Stimulated activated CD4-positive, alpha-beta T cell treated with anti-CD3 and anti-CD28 coated beads, Interleukin-15, amount 100 ng/mL, for 48 hours (primary cell): ENCODE measurements at places on chromosomes 4 and X.

- DNase-seq = no peak
Measured at GRCh38 chr4:88285235-88285653, 883 bp upstream of the PPM1K start.

DNA sequence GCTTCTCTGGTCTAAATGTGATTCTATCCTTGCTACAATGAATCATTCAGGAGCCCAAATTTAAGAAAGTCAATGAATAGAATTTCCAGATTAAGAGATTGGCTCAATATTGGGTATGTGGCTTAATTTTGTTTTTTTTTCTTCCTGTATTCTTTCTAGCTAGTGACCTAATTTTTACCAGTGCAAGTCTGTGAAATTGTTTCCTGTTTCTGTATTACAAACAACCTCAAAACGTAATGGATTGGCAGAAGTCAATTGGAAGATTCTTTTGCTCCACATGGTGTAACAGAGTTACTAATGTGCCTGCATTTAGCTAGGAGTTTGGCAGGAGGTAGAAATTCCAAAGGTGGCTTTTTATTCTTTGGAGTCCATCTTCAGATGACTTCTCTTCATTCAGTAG is 17.6 kb downstream of the DYNLT3 start:
- DNase-seq = no peak

DNA sequence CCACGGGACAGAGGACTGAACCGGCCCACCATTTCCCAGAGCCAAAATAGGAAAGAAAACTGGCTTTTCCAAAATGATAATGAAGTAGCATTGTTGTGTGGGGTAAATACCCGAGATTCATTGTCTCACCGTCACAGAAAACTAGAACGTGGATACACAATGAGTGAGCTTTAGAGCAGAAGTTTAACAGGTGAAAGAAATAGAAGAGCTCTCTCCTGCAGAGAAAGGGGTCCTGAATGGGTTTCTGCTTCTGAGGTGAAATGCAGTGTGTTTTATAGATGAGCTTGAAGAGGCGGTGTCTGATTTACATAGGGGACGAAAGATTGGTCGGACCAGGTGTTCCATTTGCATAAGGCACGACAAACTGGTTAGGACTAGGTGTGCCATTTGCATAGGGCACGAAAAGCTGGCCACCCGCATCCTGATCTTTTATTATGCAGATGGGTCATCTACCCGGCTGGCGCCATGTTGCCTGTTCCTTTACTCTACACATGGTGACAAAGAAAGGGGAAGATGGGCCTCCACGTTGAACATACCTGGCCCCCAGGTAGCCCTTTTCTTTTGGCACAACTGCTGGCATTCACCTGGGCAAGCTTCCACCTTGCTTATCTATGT is 118.1 kb downstream of the ATXN3L start:
- DNase-seq = no peak

GRCh38 chr4:17769406-17770174 is 11.8 kb downstream of the FAM184B start:
- no peak for DNase-seq

- DNase-seq = no peak
Measured at GRCh38 chr4:151250706-151251105, 26.3 kb upstream of the PRSS48 start.

- no peak for DNase-seq
Measured at GRCh38 chr4:7193030-7193958, 956 bp downstream of the SORCS2 start.

GRCh38 chr4:126182336-126182735 is 867.6 kb downstream of the FAT4 start:
- no peak for DNase-seq

- DNase-seq = no peak
Measured at GRCh38 chr4:139007640-139008039, 7.9 kb upstream of the NOCT start.

- no peak for DNase-seq
Measured at GRCh38 chr4:60042231-60042652, 1157.9 kb upstream of the ADGRL3 start.

GRCh38 chr4:159414305-159414704 is 311.4 kb downstream of the RAPGEF2 start:
- DNase-seq = no peak

DNA sequence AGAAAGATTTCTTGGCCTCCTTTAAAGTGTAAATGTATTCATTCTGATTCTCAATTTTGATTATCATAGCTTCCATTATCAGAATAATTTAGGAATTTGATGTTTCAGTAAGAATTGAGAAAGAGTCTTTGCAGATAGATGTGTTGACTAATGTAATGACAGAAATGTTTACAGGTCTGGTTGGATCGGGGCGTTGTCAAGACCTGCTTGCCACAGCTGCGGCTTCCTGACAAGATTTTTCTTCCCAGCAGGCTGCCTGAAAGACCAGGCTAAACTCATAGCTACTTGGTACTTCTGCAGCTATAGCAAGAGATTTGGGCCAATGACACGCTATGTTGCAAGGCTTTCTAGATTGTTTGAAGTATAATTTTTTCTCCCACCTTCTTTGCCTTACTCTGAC is 91.5 kb upstream of the ANKRD50 start:
- DNase-seq = no peak

GRCh38 chr4:145414226-145414625 is 67.4 kb upstream of the SMAD1 start:
- DNase-seq = no peak

GRCh38 chr4:182680234-182680653 is 236.9 kb downstream of the DCTD start:
- DNase-seq = no peak

GRCh38 chr4:169117591-169118081 is 107.6 kb upstream of the CBR4 start:
- DNase-seq = no peak

- no peak for DNase-seq
Measured at GRCh38 chrX:44580466-44580865, 37.8 kb upstream of the FUNDC1 start.

DNA sequence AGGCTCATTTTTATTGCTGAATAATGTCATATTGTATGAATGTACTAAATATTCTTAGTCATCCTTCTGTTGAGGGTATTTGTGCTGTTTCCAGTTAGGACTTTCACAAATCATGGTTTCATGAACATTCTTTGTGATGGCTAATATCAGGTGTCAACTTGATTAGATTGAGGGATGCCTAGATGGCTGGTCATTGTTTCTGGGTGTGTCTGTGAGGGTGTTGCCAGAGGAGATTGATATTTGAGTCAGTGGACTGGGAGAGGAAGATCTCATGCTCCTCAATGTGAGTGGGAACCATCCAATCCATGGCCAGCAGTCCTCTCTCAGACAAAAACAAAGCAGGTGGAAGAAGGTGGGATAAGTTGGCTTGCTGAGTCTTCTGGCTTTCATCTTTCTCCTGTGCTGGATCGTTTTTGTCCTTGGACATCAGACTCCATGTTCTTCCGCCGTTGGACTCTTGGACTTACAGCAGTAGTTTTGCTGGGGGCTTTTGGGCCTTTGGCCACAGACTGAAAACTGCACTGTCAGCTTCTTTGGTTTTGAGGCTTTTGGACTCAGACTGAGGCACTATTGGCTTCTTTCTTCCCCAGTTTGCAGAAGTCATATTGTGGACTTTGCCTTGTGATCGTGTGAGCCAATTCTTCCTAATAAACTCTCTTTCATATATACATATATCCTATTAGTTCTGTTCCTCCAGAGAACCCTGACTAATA is 11.9 kb upstream of the HS3ST1 start:
- no peak for DNase-seq

GRCh38 chr4:110808351-110808878 is 185.5 kb upstream of the PITX2 start:
- no peak for DNase-seq

DNA sequence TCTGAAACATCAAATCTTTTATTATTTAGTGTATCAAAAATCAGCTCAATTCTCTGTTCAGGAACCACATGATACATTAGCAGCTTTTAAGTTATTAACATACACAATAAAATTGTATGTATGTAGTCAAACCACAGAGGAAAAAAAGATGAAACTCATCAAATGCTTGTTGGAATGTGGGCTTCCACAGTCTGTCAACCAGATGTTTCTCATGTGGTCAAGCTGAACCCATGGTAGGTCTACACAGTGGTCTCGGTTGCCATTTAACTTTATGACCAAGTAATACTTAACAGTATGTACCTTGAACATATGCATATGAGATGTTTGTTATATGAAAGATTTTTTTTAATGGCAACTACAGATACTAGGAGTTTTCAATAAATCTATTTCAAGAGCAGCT is 427.8 kb downstream of the IL15 start:
- no peak for DNase-seq

DNA sequence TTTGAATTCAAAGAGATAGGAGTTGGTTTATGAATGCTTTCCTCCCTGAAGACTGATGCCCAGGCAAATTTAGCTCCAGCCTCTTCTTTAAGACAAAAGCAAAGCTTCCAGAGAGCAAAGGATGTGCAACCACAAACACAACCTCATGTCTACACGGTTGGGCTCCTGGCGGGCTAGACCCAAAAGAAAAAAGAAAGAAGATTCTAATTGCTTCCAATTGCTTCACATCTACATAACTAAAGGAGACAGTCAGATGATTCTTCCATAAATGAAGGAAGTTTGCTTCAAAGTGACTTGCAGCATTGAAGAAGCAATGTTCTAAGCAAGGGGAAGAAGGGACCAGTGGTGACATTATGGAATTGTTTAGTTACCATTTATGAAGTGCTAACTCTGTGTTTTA is 1603.0 kb upstream of the TENM3 start:
- no peak for DNase-seq

- no peak for DNase-seq
Measured at GRCh38 chrX:150902434-150903109, 4.1 kb upstream of the CD99L2 start.

GRCh38 chr4:118237531-118237930 is 115.3 kb downstream of the PRSS12 start:
- no peak for DNase-seq

- no peak for DNase-seq
Measured at GRCh38 chrX:131544218-131544617, 344 bp downstream of the OR13H1 start.

DNA sequence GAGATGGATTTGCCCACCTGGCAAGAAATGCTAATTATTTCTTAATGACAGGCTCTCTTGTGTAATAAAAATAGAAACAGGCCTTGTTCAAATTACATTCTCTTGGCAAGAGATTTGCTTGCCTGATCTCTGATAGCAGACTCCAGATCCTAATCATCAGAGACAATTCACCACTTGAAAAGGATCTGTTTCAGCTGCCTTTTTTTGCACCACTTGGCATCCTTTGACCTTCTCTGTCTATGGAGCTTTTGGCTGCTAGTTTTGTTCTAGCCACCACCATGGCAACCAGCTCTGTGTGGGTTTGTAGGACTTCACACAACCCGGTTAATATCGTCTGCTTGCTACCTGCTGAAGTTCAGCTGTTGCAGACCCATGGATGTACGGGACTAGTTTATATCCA is 241.1 kb upstream of the TLL1 start:
- no peak for DNase-seq

- DNase-seq = no peak
Measured at GRCh38 chr4:6529021-6529420, 46.0 kb upstream of the MAN2B2 start.

- no peak for DNase-seq
Measured at GRCh38 chr4:48271626-48272025, 2.0 kb upstream of the TEC start.

GRCh38 chr4:74456056-74456744 is 11.3 kb downstream of the AREG start:
- no peak for DNase-seq

DNA sequence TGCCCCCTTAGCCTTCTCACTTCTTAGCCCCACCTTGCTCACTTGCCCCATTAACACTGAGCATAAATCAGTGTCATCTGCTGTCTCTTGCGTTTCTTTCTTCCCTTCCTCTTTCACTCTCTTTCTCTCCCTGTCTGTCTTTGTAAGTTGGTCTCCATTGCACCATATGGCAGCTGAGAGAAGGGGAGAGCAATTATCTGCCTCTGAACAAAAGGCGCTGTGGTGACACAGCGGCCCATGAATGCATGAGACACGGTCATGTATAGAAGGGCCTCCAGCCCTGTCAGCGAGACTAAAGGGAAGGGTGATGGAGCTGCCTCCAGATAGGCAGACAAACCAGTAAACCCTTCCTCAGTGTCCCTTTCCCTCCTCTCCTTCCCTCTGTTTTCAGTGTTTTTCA is 88.8 kb upstream of the PCDH18 start:
- no peak for DNase-seq

DNA sequence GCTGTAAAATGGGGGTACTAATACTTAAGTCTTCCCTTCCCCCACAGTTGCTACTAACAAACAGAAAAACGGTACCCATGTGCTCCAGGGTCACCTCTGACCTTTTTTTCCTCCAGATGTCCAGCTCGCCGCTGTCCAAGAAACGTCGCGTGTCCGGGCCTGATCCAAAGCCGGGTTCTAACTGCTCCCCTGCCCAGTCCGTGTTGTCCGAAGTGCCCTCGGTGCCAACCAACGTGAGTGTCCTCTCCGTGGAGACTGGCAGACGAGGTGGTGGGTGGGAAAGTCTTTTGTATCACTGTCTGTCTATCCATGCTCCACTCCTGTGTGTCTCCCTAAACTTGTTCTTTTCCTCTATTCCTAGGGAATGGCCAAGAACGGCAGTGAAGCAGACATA is 5.1 kb downstream of the UBA1 start:
- DNase-seq = no peak

DNA sequence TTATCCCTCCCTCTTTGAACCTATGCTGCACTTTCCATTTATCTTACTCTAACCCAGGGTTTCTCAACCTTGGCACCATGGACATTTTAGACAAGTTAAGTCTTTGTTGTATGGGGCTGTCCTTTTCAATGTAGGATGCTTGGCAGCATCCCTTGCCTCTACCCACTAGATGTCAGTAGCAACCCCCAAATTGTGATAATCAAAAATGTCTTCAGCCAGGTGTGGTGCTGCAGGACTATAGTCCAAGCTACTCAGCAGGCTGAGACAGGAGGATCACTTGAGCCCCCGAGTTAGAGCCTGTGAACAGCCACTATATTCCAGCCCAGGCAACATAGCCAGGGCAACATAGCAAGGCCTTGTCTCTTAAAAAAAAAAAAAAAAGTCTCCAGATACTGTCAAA is 7.0 kb downstream of the LRCH2 start:
- DNase-seq = no peak

DNA sequence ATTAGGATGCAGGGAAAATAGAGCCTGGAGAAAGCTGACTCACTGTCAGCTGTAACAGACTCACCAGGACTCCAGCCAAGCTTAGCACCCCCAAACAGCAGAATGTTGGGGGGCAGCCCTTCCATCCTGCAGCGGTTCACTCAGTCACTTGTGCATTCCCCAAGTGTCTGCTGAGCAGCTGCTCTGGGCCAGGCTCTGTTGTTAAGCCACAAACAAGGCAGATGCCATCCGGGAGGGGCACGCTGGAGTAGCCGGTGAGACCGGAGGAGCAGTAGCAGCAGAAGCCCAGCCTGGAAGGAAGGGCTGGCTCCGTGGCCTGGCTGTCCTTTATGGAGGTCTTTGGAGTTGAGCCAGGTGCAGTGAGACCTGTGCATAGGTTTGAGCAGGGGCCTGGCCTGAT is 22.0 kb downstream of the CCNQ start:
- no peak for DNase-seq

GRCh38 chr4:4914965-4915845 is 55.7 kb downstream of the MSX1 start:
- no peak for DNase-seq

GRCh38 chr4:23680671-23681518 is 209.0 kb downstream of the PPARGC1A start:
- no peak for DNase-seq

GRCh38 chrX:131881194-131881593 is 141.9 kb upstream of the STK26 start:
- DNase-seq = no peak
